ENCODE measurements at places on chromosomes 6 and 20.
A peak's percentile ranks its signal among the peaks of the same experiment; 100 is the strongest.

DNA sequence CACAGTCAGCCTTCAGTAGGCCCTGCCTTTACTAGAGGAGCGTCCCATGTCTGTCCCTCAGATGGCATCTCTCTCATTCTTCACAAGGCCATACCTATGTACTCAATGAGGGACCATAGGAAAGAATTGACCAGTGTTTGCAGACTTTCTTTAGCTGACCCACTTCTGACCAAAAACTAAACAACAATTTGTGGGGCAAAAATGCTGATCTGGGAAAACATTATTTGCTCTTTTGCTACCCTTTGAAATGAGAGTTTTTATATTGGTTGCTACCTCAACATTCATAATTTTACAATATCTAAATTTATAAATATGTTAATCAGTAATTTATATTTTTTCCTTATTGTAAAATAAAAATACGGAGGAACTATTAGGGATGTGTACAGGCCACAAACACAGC, 539.4 kb upstream of the GJE1 start:
- no peak for DNase-seq

- no peak for DNase-seq
Observed at GRCh38 chr6:154140743-154141142, 101.7 kb downstream of the OPRM1 start.

GRCh38 chr20:52975029-52975732, 3.0 kb downstream of the TSHZ2 start:
- no peak for DNase-seq

- DNase-seq: no peak
Observed at GRCh38 chr6:83615025-83615999, 93.6 kb downstream of the SNAP91 start.

DNA sequence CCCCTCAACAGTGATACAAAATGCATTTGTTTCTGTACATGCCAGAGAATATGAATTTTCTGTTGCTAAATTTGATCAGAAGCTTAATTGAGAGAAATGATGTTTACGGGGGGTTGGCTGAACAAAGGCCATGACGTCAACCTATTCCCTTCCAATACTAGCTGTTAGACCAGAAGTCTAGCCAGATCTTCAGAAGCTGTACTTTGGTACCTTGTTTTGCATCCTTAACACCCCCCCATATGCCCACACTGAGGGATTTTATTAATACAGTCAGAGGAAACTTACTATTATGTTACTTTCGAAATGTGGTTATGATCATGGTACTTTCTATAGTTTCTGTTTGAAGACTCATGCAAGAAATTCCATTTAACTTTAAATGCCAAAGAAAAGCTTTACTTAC, 3.1 kb downstream of the NCOA7 start:
- DNase-seq: no peak

GRCh38 chr6:75600768-75601167, 912 bp upstream of the SENP6 start:
- DNase-seq: no peak

DNA sequence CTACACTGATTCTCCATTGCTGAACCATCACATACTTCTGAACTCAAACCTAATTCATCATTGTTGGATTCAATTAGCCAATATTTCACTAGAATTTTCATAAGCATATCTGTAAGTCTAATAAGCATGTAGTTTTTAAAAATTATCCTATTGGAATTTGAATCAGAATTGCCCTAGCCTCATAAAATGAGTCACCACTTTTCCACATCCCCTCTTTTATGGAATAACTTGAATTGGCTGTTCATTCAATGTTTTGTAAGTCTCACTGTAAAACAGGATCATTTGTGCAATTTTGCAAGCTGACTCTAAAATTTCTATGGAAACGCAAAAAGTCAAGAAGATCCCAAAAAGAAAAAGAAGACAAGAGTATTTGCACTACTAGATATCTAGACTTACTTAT, 141.0 kb downstream of the HACE1 start:
- DNase-seq: no peak

DNA sequence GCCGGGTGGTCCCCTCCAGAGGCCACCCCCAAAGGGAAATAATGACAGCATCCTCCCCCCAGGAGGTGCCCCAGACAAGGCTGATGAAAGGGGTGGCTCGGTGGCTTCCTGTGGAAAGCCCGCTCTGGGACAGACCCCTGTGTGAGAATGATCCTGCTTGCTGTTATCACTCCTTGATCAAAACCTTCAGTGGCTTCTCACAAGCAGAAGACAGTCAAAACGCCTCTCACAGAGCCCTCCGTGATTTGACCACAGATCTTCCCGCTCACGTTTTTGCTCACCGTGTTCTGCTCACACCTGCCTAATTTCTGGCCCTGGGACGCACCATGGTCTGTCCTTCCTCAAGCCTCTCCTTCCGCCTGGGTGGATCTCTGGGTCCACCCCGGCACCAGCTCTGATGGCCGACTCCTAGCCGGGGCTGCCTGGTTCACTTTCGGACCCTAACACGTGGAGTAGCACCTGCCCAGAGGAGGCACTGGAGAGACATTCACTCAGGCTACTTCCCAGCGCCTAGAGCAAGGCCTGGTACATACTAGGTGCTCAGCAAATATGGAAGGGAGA, 210.4 kb downstream of the ANKRD60 start:
- no peak for DNase-seq

DNA sequence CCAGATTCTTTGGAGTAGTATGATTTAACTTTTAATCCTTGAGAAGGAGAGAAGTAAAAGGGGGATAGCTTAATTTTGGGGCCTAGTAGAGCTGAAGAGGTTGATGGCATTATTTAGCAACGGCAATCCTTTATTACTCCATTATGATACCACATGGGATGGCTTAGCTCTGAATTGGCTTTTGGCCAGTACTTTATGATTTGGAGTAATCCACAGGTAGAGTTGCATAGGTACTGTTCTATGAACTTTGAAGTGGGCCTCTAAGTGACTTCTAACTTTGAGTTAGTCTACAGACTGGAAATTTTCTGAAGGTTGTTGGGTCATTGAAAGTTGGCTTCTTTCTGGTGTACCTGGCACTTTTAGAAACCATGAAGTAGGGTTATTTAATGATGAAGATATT, 11.6 kb downstream of the YWHAB start:
- DNase-seq: no peak

GRCh38 chr6:81023007-81023582, 729.4 kb downstream of the TENT5A start:
- DNase-seq: no peak

GRCh38 chr20:17811628-17811965, 111.8 kb downstream of the BANF2 start:
- no peak for DNase-seq

- DNase-seq: no peak
Observed at GRCh38 chr6:105504706-105505105, 101.8 kb upstream of the PREP start.

GRCh38 chr6:62150048-62150663, 135.9 kb downstream of the KHDRBS2 start:
- no peak for DNase-seq

DNA sequence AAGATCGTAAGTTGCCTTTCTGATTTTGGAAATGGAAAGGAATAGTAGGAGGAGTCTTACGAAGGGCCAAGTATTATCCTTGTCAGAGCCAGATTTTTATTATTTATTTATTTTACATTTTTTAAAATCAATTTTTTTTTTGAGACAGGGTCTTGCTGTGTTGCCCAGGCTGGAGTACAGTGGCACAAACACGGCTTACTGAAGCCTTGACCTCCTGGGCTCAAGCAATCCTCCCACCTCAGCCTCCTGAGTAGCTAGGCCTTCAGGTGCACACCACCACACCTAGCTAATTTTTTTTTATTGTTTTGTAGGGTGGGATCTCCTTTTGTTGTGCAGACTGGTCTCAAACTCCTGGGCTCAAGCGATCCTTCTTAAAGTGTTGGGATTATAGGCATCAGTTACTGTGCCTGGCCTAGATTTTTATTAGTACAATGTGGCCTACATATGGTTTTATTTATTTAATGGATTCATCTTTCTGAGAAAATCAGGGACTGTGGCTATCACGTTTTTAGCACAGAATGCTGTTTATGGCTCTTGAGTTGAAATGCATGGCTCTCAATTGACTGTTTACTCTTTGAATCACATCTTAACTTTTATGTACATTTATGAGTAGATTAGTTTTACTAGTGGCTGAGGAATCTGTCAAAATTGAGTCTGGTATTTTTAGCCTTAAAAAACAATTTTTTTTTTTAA, 16.7 kb downstream of the CDC5L start:
- DNase-seq: no peak

GRCh38 chr6:163414117-163414945, at the start of gene QKI:
Gene QKI (plus strand): TSS chr6:163414718. CDS start chr6:163415194, 476 bp downstream.
- peak; percentile 70 for DNase-seq

GRCh38 chr6:39378960-39379425, 56.5 kb upstream of the KCNK16 start:
- no peak for DNase-seq

- DNase-seq: no peak
Observed at GRCh38 chr6:41957117-41957516, 15.5 kb upstream of the CCND3 start.

GRCh38 chr6:87714093-87714842, 12.2 kb upstream of the AKIRIN2 start:
- no peak for DNase-seq

DNA sequence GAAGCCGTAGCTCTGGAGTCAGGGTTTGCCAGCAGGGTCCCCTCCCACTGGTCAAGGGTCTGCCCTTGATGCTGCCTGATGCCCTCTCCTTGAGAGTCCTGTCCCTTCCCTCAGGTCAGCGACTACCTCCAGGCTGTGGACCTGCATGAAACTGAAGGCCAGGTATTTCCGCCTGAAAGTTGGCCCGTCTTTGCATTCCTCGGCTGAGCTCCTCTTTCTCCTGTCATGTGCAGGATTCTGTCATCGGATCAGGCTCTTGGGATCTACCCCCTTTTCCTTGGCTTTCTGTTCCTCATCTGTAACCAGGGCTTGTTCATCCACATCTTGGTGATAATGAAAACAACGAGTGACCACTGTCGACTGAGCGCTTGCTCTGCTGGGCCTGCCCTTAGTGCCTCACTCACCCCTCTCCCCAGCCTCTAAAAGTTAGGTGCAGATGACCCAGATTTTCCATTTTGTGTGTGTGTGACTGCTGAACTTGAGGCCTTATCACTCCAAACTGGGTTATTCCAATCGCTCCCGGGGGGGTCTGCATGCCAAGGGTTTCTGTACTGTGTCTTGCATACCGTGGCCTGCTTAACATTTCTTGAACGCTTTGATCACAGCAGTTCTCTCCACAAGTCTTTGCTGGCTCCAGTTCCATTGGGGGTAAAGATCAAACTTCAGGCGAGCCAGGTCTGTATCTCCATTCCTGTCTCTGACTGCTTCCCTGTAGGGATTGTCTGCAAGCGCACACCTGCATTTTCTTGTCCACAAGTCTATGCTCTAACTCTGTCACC, 81.6 kb downstream of the DTD1 start:
- no peak for DNase-seq

- no peak for DNase-seq
Observed at GRCh38 chr6:44132476-44132875, 5.1 kb downstream of the TMEM63B start.

- no peak for DNase-seq
Observed at GRCh38 chr6:118752803-118753202, 101.4 kb upstream of the CEP85L start.

GRCh38 chr6:44446626-44447300, 59.3 kb downstream of the CDC5L start:
- DNase-seq: no peak

GRCh38 chr20:19205981-19206396, 6.5 kb upstream of the SLC24A3 start:
- peak; percentile 12 for DNase-seq

DNA sequence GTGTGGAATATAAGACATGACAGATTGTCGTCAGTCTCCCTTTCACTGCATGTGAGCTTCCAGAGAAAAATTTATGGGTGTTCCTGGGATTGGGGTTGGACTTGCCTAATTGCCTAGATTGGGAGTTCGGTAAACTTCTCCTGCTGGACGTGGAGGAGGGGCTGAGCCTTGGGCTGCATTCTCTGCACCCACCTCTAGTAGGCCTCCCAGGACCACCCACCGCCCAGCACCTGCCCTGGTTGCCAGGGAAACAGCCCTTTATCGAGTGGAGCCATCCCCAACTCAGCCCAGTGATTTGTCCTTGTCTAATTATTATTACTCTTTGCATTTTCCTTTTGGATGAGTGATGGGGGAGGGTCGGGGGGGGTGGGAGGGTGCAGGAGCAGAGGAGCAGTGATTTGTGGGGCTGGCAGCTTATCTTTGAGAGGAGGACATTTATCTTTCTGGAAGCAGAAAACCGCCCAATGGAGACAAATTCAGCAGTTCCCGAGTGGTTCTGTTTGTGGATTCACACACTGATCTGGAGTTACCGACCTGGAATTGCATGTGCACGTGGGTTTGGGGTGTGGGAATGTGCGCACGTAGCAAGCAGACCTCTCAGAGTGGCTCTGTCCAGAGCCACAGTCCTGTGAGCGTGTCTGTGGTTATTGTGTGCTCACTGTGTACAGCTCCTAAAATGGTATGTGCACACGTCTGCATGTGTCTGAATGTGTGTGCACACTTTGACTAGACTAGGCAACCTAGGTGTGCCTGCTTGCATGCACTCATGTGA, 104.5 kb downstream of the DHX35 start:
- DNase-seq: no peak

GRCh38 chr20:54680872-54681619, 205.7 kb downstream of the DOK5 start:
- no peak for DNase-seq

DNA sequence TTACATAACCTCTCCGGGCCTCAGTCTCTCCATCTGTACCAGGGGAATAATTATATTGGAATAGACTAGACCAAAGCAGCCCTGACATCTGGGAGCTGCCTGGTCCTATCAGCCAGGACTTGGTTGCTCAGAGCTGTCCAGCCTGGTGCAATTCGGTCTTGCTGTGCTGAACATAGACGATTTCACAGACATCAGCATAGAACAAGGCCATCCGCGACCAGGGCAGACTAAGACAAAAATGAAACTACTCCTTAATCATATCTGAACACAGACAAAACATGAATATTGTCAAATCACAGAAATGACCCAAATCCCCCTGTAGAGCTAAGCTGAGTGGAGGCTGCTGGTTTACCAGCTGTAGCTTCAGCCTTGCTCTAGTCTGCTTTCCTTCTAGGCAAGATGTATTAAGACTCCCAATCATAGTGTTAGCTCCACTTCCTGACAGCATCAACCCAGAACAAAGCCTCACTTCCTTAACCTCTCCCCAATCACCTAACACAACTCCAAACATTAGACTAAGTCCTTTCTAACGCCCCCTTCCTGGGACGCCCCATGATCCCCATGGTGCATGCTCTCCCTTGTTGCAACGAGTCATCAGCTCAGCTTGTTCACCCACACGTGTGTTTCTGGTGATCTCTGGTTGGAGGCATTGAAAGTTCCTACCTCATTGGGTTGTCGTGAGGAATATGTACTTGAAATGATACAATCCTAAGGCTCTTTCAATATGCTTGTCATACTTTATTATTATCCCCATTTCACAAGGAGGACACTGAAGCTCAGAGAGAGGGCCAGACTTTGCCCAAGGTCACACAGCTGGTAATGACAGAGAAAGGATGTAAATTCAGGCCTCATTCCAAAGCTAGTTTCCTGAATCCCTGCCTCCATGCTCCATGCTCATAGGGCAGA, 3.5 kb upstream of the MAPK13 start:
- no peak for DNase-seq

GRCh38 chr20:62805155-62805710, 598 bp downstream of the OGFR start:
- no peak for DNase-seq
